ENCODE measurements at places on chromosomes 3 and 15. TPM values are rescaled to one million over a fixed set of nuclear protein-coding genes. Genes with fewer than 3 reads are reported as not detected.

The MYL3 gene
- 9.5 TPM for total RNA-seq

The NBEAL2 gene
- 23.6 TPM for total RNA-seq

The GOLGA8Q gene
- not detected for total RNA-seq

The ACSBG1 gene
- total RNA-seq: 0.08 TPM

The ITIH3 gene
- 53.6 TPM for total RNA-seq

The PAK2 gene
- total RNA-seq: 51.5 TPM

The RBP2 gene
- 295 TPM for total RNA-seq

The COL6A5 gene
- 0.08 TPM for total RNA-seq

The LIPC gene
- 64.8 TPM for total RNA-seq

The FGD5 gene
- total RNA-seq: 2.6 TPM

The INKA1 gene
- 5.1 TPM for total RNA-seq
